ENCODE measurements at places on chromosomes 11 and 22.

GRCh38 chr22:44975427-44976262, 34.2 kb downstream of the PHF21B start:
- peak; percentile 87 for DNase-seq

DNA sequence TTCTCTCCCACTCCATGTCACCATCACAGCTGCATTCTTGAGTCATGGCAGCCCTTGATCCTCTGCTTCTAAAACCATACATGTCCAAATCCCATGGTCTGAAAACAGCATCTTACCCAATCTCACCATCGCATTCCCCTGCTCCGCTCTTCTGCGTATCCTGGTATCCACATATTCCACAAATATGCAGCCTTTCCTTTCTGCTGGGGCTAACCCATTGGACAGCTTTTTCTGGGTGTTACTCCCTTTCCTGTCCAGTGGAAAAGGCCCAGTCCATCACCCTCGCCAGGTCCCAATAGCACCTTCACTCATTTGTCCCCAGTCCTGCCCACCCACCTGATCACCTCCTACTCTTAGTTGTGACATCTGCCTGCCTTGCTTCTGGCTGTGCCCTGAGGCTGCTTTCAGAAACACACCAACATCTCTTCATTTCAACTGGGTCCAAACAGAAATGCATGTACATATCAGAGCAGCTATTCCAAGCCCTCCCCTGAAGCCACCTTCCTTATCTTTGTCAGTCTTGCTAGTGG, 237.6 kb upstream of the TBCEL start:
- DNase-seq = no peak

- no peak for DNase-seq
These were observed 645 bp downstream of the RTCB start for GRCh38 chr22:32411402-32411801.

GRCh38 chr22:41642331-41643110, 21.4 kb downstream of the XRCC6 start:
- DNase-seq = no peak

GRCh38 chr11:6419009-6419631, at the start of gene APBB1:
APBB1 (minus strand) TSS chr11:6419094; CDS start chr11:6411347, 7,747 bp downstream.
- DNase-seq = peak; percentile 61

DNA sequence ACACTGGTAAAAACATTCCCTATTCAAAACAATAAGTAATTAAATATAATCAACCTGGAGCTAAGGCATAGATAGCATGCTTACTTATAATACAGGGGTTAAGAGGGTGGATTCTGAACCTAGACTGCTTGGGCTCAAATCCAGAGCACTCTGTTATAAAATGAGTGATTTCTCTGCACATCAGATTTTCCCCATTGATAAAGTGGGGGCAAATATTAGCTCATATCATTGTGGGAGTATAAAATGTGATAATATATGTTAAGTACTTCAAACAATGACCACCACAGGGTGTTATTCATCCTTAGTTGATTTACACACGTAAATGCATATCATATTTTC, 139.4 kb downstream of the LUZP2 start:
- no peak for DNase-seq

GRCh38 chr11:126949066-126949891, 51.3 kb downstream of the KIRREL3 start:
- no peak for DNase-seq

GRCh38 chr11:12864316-12865156, 144.6 kb upstream of the RASSF10 start:
- peak; percentile 22 for DNase-seq

GRCh38 chr11:122898799-122899198, 16.2 kb downstream of the JHY start:
- no peak for DNase-seq

DNA sequence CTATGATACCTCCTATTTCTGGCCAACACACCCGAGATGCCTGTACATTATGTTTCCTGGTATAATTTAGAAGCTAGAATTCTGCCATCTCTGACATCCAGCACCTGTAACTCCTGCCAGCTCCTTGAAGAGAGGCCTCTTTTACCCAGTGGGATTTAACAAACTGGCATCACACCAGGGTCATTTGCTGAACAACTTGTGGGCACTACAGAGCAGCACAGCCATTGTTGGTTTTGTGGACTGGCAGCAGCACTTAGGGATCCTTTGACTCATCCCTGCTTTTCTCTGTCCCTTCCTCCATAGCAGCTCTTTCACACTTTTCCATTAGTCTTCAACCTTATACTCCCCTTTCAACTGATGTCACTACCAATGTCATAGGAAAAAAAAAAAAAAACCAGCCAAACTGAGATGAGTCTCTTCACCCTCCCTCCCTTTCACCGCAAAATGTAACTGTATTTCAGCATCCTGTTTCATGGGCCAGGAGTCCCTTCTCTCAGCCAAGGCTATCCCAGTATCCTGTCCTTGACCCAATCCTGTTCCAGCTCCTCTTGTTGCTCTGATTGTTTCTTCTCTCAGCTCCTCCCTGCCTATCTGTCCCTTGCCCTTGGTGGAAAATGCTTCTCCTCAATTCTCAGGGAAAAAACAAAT, 68.7 kb downstream of the PPFIBP2 start:
- no peak for DNase-seq

DNA sequence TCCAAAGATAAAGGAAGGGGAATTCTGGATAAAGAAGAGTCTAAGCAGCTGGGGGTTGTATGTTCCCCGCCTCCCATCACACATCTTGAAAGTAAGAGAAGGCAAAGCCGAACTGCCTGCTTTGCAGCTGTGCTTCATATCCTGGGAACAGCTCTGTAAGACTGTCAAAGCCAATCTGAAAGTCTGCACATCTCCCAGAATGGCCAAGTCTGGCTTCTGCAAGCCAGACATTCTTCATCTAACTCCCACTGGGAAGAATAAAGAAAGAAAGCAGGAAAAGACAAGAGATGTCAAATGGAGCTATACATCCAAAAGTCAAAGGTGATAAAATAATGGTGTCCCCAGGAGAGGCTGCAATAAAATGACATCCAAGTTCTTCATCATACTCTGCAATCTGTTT, 15.4 kb downstream of the MORC2 start:
- no peak for DNase-seq

DNA sequence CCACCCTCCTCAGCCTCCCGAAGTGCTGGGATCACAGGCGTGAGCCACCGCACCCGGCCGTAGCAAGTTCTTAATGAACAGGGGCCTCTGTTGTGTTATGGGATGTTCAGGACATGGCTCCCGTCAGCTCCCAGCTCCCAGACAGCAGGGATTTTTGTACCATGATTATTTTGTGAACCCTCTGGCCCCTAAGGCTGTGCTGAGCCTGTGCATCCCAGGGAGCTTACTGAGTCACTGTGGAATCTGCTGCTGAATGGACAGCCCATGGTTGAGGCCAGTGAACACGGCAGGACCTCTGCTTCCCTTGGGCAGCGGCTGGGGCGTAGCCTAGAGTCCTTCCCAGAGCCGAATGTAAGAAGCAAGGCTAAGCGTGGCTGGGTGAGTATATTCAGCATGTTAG, 245.2 kb downstream of the NTM start:
- DNase-seq = no peak

DNA sequence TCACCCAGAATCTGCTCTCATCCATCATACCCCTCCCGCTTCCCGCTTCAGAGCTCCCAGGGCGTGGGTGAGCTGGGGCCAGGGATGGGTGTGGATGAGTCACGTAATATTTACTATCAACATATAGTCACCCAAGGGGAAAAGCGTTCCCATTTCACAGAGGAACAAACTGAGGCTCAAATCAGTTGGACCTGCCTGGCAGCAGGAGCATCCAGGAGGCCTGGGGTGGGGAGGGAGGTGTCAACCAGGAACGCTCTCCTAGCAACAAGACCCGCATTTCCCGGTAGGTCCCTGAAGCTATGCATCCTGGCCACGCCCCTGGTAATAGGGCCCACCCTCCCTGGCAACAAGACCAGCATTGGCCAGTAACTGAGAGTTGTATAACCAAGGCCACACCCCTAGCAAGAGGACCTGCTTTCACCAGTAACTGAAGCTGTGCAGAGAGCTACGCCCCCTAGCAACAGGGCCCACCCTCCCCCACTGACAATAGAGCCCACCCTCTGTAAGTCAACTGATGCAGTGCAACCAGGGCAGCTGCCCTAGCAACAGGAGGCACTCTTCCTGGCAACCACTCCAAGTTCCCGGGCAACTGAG, 32.7 kb upstream of the TXNRD2 start:
- peak; percentile 28 for DNase-seq

- no peak for DNase-seq
These were observed 187.1 kb downstream of the BLID start for GRCh38 chr11:121928597-121929580.

- DNase-seq = no peak
These were observed 93.5 kb downstream of the GRAMD1B start for GRCh38 chr11:123523539-123523938.

DNA sequence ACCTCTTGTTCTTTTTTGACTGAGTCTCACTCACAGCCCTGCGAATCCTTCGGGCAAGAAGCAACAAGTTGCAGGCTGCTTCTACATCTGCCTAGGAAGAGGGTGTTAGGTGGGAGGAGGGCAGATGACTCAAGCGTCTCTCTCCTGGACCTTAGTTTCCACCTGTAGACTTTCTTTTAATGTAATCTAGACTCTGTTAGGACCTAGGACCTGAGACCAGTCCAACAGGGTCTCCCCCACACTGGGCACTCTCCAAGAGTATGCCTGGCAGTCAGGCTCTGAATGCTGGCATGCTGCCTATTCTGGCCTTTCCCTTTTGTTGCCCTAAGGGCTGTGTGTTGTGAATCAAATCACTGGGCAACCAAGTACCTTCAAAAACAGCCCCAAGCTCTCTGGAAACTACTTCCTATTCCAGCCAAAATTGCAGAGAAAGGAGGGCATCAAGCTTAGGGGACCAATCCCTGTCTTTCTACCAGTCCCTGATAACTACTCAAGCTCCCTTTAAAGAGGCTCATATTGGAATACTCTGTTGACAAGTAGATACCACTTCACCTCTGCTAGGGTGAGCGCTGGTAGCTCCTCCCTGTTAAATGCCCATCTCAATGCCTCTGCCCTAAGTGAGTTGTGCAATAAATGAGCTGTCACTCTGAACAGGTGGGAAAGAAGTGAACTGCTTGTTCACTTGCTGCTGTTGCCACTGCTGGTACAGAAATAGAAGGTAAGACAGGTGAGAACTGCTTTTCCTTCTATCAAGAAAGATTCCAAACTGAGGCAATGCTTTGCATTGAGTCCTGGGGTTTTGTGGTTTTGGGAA, at the start of gene BBOX1:
Gene BBOX1, plus strand, starts transcription at position 514 of the 814 bp plus-strand sequence. CDS start 14,616 bp downstream, outside the sequence.
- peak; percentile 41 for DNase-seq

DNA sequence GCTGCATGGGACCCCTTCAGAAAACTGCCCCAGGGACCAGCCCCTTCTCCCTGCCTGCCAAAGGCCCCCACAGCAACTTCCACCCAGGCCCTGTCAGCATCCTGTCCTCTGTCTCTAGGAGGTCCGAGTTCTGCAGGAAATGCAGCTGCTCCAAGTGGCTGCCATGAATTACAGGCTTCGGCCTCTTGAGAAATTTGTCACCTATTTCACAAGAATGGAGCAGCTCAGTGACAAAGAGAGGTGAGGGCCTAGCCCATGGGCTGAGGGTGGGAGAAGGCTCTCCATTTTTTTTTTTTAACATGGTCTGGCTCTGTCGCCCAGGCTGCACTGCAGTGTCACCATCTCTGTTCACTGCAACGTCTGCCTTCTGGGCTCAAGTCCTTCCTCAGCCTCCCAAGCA, 7.3 kb downstream of the RGL4 start:
- DNase-seq = no peak

DNA sequence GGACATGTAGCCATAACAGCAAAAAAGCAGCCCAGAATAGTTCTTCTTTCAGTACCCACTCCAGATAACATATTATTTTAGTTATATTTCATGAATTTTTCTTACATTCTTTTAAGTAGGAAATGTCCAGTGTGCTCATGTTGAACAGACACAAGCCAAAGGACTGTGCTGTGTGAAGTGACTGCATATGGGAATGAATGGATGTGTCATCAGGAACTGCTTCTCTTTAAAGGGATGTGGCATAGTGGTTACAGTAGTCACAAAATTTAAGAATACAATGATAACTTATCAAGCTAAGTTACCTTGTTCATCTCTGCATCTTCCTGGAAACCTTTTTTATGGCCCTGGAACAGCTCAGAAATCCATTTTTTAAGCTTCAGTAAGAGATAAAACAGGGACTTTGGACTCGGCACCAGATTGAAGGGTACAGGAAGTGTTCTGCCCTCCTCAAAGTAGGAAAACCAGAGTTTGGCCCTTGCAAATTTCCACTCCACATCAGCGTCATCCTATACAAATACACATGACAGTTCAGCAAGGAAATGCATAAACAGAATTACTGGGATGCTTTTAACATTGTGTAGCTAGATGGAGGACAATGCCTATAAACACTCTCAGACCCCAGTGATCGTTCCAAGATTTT, 112.8 kb downstream of the TRPC6 start:
- DNase-seq = no peak

DNA sequence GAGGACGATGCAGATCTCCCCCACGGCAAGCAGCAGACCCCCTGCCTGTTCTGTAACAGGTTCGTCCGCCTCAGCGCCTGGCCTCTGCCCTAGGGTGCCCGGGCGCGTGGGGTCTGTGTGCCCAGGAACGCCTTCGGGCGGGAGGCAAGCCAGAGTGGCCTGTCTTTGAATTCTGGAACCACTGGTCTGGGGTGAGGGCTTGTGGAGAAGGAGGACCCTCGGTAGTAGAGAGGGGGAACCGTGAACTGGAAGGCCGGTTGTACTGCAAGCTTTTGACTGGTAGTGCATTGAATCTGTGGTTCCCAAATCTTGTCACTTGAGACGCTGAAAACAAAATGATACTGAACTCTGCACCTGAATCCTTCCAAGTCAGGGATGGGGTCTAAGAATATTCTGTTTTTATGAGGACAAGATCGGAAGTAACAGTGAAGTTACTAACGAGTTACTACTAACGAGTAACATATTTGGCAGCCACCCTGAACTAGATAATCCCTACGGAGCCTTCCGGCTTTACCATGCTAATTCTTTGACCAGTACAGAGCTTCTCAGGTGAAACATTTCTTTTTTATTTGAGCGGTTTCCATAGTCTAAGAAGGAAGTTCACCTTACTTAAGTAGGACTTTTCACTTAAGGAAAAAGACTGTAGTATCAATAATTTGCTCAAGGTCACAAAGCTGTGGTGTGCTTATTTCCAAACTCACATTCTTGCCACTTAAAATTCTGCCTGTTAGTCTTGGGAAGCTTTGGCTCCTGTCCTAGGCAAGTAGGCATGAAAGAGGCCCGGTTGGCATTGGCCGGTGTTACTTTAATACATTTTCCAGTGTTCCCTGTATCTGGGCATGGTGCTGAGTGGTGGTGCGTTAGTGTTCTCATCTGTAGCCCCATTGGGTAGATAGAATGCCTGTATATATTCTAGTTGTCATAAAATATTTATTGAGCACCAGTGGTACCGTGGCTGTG, 860 bp downstream of the PRMT3 start:
- DNase-seq = peak; percentile 38
